ENCODE measurements at places on chromosomes 12 and 14.

DNA sequence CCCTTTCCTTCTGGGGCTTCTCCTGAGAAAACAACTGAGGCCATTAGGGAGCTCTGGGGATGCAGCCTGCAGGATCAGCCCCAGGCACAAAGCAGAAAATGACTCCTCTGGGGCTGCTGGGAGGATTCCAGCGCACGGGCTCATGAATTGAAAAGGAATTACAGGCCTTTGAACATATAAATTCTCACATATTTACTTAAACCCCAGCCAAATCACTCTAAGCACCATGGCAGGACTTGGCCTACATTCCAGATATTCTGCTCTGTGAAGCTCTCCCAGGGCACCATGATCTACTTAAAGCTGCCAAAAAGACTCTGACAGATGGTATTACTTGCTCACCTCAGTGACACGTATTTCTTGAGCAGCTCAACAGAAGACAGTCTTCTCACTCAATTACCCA is 87.2 kb downstream of the ZFC3H1 start:
- DNase-seq = no peak

DNA sequence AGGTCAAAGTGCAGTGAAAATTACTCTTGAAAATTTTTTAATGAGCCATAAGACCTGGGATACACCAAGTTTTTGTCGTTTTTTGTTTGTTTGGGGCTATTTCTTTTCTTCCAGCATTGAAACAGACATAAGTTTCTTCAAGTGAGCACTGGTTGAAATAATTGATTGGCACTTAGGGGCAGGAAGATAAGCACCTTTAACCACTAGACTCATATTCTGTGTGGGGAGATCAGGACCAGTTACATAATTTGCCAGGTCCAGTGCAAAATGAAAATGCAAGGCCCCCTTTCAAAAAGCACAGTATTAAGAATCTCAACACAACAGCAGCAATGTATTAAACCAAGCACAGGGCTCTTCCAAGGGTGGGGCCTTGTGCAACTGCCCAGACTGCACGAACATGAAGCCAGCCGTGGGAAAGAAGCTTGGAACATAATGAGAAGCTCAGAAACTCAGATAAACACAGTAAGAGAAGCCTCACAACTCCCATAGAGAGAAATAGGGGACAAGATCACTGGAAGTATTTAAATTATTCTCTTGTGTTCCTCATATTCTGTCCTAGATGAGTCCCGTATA is 3.2 kb upstream of the TCP11L2 start:
- DNase-seq = no peak

- no peak for DNase-seq
Measured at GRCh38 chr12:29692237-29692636, 91.5 kb downstream of the TMTC1 start.

DNA sequence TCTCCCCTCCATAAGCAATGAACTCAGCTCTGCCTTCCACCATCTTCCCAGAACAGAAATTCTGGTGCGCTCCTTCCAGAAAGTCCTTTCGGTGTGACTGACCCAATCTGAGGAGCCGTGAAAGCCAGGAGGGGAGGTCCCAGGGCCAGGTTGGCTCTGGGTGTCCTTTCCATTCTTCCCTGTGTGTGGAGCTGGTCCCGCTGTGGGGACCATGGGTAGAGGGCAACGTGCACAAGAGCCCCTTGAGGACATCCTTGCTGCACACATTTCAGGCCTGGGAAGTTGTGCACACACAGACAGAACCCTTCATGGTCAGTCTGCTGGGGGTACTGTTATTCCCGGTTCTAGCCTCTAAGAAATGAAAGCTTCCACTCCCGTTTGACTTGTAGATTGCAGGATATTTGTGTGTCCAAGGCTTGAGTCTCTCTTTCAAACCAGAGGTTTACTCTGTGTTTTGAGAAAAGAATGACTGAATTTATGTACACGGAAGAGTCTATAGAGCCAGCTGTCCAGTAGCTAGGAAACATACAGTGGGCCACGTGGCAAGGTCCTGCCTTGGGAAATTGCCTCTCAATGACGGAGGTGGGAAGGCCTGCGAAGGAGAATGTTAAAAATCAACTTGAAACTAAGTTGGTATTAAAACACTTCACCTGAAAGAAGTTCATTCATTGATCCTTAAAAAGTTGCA is 10.1 kb downstream of the NFKBIA start:
- no peak for DNase-seq

DNA sequence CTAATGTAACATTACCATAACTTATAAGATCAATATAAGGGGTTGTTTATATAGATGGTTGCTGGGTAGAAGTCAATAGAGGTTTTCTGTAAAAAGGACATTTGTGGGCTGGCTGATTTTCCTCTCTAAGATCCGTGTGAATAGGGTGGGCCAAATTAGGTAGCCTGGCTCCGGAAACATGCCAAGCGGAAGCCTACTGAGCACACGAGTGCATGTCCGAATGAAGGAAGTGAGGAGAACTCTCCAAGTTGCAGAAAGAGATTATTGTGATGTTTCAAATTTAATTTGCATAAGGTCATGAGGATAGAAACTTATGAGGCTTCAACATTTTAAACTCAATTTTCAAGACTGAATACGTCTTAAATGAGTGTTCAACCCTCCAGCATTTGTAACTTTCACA is 356.7 kb downstream of the SNAPC1 start:
- no peak for DNase-seq

GRCh38 chr12:83082690-83083276 is 396.1 kb downstream of the TMTC2 start:
- DNase-seq = no peak

GRCh38 chr14:53929871-53930715 is 26.5 kb downstream of the BMP4 start:
- DNase-seq = no peak

- no peak for DNase-seq
Measured at GRCh38 chr12:69579029-69579428, 6.2 kb upstream of the CCT2 start.

DNA sequence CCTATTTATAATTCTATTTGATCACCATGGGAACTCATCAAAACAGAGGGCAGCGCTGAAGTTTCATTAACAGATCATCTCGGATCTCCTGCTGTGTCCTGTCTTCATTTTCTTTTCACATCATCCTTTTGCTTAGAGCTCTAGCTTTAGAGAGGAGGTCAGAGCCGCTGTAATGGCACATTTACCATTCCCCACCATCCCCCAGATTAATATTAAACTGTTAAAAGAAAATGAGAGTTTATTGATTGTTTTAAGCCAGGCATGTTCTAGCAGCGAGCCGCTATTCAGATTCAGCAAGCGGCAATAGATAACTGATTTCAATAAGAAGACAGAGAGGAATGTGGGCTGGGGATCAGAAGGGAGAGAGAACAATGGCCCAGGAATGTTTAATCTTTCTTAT is 308.8 kb downstream of the EGLN3 start:
- DNase-seq = no peak

DNA sequence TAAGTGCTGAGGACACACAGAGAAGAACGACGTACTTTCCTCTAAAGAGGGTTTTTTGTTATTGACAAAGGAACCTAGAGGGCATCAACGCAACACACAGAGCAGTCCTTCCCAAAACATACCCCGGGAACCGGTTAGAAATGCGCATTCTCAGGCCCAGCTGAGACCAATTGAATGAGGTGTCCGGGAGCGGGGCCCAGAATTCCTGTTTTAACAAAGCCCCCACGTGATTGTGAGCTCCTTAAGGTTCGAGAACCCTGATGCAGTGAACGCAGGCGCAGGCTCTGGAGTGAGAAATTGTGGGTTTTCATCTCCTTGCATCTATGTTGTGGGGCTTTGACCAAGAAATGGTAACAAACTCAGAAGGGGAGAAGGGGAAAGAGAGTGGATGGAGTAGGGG is 51.0 kb upstream of the TBX3 start:
- no peak for DNase-seq

All from aorta (tissue), 5 donors.